ENCODE measurements at places on chromosomes 12 and 14.

- DNase-seq: peak; percentile 86
These were observed 465.2 kb downstream of the PCNX1 start for GRCh38 chr14:71372411-71372838.

GRCh38 chr14:72909163-72909562 is 15.3 kb upstream of the DPF3 start:
- no peak for DNase-seq

DNA sequence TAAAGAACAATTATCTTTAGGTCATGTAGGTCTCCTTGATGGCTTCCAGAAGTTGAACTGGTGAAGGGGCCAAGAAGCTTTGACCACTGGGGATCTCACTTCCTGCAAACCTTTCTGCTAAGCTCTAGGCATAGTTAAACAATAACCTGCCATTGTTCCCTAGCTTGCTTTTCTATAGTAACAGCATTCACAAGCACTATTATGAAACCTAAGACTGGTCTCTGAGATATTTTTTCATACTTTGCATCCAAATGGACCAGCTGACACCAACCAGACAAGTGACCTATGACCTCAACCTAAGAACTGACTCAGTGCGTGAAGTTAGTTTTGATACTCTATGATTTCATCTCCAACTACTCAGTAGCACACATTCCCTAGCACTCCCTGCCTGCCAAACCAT is 129.1 kb downstream of the PTPRB start:
- no peak for DNase-seq

- DNase-seq: no peak
These were observed 202.5 kb downstream of the VRK1 start for GRCh38 chr14:96999654-97000155.

Measured in DMS79 (cell line).